GM04504 (cell line): ENCODE measurements at places on chromosomes 1 and 21.

- DNase-seq, result peak; percentile 88
These were observed 100.7 kb upstream of the TSPAN2 start for GRCh38 chr1:115189814-115190539.

DNA sequence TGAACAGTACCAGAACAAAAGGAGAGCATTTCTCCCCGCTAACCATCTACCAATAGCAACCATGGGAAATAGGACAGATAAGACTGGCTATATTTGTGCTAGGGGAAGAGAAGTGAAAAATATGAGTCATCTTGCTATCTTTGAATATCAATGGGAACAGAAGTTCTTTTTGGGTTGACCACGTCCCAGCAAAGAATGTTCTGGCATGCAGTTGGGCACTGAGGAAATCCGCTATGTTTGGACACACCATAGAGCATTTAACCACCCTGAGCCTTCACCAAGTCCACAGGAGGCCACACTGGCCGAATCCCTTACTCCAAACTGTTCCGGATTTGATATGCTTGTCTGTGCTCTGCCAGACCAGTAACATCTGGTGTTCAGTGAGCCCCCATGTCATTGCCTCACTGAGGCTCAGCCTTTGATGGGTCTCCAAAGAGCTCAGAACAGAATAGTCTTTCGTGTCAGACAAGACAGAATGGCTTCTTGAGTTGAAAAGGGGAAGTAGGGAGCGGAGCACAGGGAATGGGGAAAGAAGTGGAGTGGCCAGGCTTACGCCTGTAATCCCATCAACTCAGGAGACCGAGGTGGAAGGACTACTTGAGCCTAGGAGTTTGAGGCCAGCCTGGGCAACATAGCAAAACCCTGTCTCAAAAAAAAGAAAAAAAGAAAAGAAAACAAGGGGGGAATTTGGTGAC is 81.4 kb downstream of the SMYD2 start:
- DNase-seq, result no peak

GRCh38 chr1:225851805-225852204 is 30.4 kb downstream of the TMEM63A start:
- DNase-seq, result no peak

DNA sequence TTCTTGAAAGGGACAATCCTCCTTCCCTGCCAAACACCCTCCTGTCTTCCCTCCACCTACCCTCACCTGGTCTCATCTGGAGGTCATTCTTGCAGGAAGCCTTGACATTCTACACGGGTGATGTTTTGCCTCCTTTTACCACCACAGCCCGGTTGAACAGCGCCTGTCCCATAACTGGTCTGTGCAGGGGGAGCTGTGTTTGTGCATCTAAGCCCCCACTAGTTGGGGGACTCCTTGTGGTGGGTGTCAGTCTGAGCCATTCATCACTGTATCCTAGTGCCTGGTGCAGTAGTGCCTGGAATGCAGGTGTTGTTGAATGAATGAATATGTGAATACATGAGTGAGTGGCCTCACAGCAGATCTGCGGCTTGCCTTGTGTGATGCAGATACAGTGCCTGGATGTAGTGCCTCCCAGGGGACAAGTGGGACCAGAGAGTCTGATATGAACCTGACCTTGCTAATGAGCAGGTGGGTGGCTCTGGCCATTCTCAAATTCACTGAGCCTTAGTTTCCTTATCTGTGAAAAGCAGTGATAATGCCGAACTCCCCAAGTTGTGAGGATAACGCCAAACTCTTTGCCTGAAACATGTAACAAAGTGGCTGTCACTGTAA is 79.8 kb downstream of the OMA1 start:
- DNase-seq, result no peak

- no peak for DNase-seq
These were observed 539.2 kb upstream of the PRMT6 start for GRCh38 chr1:106517224-106517623.

DNA sequence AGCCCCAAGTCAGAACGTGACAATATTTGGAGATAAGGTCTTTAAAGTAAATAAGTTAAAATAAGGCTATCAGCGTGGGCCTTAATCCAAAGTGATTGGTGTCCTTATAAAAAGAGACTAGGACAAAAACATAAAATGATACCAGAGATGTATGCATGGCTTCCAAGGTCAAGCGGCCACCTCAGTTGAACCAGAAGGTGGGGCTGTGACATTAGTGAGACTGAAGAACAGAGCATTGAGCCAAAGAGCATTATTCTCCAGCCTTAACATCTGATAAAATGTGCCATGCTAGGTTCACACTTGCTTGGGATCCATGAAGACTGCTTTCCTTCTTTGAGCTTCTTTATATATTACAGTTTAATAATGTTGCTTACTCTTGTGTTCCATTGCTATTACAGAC is 554.6 kb downstream of the PLA2G4A start:
- DNase-seq, result no peak

GRCh38 chr1:65083263-65083896 is 64.6 kb upstream of the AK4 start:
- no peak for DNase-seq

DNA sequence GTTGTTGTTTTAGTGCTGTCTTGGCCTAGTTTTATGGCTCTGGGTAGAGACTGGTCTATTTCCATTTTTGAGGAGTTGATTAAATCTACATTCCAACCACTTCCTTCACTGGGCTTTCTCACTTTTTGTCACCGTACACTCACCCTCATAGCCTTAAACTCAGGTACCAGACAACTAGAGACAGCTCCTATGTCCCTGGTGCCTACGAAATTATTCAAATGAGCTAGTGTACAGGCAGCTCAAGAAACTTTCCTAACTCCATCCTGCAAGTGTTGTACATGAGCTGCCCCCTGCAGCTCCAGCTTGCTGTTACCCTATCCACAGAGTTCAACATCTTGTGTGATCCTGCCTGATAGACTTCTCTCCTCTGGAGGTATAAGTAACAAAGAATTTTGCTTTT is 704.8 kb upstream of the RGS18 start:
- no peak for DNase-seq

DNA sequence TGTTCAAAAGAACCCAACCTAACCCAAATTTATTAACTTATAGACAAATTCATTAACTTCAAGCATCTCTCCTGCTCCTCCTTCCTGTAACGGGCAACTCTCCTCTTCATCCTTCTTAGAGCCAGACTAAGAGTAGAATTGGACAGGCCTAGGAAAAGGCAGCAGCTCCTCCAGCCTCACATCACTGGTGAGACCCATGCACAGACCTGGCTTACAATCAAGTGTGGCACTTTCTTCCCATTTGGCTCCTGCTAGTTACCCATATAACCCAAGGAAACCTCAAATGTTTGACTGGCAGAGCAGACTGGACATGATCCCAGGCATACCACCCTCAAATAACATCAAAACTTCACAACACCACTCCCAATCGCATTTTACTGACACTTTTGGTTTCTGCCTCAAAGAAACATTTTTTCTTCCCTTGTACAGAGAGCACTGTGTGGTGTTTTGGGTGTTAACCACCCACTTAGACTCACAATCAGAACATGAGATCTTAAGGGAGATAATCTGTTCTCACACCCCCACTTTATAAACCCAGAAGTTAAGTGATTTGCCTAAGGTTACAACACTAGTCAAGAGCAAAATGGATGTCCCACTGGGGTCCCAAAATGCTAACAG is 101.4 kb downstream of the SIPA1L2 start:
- no peak for DNase-seq

DNA sequence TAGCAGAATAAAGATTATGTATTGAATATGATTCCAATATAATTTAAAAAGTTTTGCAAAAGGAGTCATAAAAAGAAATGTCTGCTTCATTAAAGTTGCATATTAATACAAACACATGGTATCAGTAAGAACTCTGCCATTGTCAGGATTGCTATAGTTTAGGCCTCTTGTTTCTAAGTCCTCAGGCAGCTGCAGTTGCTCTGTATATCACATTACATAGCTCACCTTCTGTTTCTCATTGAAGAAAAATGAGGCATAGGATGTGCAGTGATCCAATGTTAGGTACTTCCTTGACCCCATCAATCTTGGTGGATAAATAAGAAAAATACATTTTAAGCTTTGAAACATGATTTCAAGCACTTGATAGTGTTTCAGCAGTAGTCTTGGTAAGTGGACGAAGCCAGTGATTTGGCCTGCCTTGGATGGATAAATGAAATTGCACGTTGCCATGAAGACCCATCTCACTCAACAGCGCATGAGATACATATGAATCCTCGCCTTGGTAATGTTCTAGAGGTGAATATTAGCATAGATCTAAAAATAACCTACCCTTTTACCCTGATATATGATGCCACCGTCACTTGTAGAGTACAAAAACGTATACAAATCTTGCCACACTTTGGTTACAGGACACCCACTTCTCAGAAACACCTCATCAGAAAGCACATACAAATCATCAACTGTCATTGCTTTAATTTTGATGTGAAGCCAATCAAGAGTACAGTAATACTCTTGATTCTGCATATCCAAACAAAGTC is 25.3 kb downstream of the ZFYVE9 start:
- no peak for DNase-seq

DNA sequence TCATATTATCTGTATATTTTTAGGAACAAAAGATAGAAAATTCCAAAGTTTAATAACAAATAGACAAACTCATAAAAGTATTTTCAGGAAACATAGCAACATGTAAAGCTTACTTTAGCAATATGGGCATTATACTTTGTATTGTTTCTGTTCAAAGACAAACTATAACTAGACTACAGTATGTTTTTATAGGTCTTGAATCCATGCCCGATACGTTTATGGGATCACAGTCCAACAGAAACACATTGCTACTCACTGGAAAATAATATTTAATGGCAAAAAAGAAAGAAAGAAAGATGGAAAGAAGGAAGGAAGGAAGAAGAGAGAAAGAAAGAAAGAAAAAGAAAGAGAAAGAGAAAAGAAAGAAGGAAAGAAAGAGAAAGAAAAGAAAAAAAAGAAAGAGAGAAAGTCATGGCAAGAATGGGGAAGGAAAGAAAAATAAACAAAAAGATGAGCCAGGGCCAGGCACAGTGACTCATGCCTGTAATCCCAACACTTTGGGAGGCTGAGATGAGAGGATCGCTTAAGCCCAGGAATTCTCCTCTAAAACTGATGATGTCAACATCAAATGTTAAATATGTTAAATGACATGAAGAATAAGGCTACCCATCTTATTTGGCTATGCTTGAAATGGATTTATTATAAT is 32.7 kb downstream of the TM2D1 start:
- no peak for DNase-seq

- no peak for DNase-seq
These were observed 515.6 kb downstream of the NEGR1 start for GRCh38 chr1:71766748-71767147.

DNA sequence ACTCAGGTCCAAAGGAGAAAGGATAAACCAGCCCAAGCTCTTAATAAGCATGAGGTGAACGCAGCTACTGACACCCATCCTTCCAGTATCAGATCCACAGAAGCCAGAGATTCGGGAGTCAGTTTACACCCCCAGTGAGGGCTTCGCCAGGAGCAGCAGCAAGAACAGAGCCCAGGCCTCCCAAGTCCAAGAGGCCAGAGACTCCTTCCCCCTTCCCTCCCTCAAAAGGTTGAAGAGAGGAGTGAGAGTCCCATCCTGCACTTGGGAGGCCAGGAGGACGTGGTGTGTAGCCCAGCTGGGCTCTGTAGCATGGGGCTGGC is 72.8 kb downstream of the MRPL37 start:
- no peak for DNase-seq

GRCh38 chr21:21051109-21052055 is 53.2 kb downstream of the NCAM2 start:
- DNase-seq, result no peak

DNA sequence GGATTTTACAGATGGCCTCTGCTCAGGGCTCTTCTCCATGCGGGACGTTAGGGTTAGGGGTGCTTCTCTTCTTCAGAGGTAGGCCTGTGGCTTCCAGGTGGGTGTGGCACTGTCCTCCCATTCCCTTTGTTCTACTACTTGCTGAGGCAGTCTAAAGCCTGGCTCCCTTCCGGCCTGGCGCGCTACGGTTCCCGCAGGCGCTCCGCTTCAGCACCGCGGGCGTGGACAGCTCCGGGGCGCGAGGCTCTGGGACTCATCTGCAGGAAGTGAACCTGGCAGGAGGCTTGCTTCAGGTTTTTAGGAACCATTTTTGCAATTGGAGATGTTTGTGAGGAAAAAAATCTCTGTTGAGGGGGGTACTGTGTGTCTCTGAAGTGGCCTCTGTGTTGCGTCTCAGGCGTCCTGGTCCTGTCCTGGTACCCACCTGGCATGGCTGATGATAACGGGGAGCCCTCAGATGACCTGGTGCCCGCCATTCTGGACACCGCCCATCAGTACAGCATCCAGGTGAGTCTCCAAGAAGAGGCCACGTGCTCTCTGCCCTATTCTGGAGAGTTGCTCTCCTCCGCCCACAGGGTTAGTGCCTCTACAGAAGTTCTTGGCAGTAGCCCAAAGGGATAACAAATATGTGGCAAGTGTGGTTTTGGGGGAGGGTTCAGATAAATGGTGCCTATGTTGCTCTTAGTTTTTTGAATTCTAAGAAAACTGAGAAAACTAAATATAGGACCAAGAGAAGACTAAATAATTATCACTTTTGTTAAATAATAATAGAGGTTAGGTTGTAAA is 1.9 kb downstream of the MANEAL start:
- DNase-seq, result no peak

GRCh38 chr1:56135864-56136147 is 443.6 kb downstream of the PLPP3 start:
- no peak for DNase-seq

DNA sequence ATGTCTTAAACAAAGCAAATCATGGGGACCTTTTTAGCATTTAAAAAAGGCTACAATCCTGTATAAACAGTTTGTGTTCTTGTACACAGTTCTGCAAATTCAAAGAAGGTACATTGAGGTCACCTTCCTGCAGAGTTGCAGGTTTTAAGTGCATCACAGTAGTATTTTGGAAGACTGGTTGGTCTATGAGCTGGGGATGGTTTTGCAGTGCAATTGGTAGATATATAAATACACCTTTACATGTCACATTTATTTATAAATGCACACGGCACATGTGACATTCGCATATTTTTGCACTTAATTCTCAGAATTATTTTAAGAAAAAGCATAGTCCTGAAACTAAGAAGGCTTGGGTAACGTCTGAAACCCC is 599 bp upstream of the ITPKB start:
- no peak for DNase-seq

GRCh38 chr1:10836726-10837125 is 40.3 kb upstream of the CASZ1 start:
- no peak for DNase-seq

GRCh38 chr21:45048026-45048698 is 26.2 kb upstream of the ADARB1 start:
- DNase-seq, result no peak

DNA sequence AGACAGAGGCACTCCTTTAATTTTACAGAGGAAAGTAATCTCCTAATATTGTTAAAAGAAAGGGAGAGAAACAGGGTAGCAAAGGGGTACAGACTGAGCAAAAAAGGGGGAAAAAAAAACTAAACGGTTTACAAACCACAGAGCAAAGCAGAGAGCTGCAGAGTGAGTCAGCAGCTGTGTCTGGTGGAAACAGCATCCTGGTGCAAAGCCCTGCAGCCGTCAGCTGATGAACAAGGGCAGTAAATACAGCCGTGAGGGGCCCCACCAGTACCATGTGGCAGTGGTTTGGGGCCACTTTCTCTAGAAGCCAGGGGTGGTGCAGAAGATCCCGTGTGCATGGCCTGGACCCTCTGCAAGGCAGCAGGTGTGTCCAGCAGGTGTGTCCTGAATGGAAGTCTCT is 111.3 kb downstream of the ERG start:
- no peak for DNase-seq
